NCI-H460 (cell line): ENCODE measurements at places on chromosomes 5 and 9.
A peak's percentile ranks its signal among the peaks of the same experiment; 100 is the strongest.

DNA sequence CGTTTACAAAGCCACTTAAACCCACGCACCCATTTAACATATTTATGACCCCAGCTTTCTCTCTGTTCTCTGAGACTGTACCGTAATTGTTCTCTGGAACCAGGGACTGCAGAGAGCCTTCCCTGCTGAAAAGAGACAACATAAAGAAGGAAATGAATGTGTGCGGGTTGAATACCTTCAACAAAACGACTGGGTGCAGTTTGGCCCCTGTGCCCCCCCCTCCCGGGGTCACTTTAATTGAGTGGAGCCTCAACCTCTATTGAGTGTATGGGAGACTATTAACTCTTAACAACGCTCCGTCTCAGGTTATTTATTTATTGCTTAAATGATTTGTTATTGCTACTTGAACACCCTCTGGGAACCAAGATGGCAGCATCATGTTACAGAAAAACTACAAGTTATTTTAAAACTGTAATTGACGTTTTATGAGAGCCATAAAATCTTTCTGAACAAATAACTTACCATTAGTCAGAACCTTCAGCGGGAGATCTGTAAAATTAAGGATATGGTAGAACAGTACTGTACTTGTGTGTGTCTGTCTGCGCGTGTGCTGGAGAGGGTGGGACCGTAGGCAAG lies 70.6 kb downstream of the GAS1 start:
- DNase-seq: no peak

DNA sequence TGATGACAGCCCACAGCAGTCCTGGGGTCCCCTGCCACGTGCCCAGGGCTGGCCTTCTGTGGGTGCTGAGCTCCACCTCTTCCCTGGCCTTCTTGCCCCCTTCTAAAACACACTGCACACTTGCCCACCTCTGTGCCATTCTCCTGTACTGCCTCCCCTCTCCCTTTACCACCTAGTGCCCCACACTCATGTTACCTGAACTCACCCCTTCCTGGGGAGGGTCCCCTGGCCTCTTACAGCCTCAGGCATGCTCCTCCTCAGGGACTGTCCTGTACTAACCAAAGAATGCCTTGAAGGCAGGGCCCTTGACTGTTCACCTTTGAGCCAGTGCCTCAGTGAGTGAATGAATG lies 60.3 kb downstream of the FGF18 start:
- no peak for DNase-seq

- DNase-seq: no peak
Measured at GRCh38 chr5:96207420-96207819, 225.6 kb downstream of the PCSK1 start.

GRCh38 chr9:135600296-135600817 lies 38.8 kb downstream of the PAEP start:
- DNase-seq: no peak

DNA sequence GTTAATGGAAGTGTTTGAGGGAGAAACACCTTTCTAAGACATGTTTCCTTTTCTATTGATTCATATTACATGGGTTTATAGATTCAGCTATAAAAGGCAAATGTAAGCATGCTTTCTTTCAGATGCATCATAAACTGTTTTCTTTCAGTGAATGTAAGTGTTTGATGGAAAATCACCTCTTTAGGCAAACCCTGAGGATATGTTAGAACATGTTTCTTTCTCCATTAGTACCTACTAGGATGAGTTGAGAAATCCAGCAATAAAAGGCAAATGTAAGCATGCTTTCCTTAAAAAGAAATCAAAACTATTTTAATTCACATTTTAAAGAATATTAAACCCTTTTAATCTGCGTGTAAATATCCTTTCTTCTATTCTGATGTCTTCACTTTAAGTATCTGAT lies 31.6 kb downstream of the FNIP1 start:
- DNase-seq: no peak

DNA sequence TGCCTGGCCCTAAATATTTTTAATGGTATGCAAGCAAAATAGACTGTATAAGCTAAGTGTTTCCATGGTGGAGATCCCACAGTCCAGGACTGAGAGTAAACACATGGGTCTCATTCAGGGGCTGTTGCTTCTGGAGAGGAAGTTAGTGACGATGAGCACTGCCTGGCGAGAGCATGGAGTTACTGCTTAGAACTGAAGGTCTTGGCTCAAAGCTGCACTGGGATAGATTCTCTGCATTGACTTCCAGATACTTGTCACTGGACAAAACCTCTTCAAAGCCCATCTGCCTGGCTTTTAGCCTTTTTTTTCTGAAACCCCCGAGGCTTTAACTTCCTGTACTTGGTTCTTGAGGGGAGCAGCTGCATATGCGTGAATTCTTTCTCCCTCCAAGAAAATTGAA lies 39.2 kb downstream of the GPR107 start:
- no peak for DNase-seq

GRCh38 chr9:114551750-114552685 lies 35.6 kb upstream of the ATP6V1G1 start:
- peak; percentile 93 for DNase-seq
